ENCODE measurements at places on chromosomes 6 and 20. TPM values are rescaled to one million over a fixed set of nuclear protein-coding genes. Genes with fewer than 3 reads are reported as not detected.

LHFPL5 gene
- not detected for total RNA-seq

CHRNA4 gene
- not detected for total RNA-seq

DNA sequence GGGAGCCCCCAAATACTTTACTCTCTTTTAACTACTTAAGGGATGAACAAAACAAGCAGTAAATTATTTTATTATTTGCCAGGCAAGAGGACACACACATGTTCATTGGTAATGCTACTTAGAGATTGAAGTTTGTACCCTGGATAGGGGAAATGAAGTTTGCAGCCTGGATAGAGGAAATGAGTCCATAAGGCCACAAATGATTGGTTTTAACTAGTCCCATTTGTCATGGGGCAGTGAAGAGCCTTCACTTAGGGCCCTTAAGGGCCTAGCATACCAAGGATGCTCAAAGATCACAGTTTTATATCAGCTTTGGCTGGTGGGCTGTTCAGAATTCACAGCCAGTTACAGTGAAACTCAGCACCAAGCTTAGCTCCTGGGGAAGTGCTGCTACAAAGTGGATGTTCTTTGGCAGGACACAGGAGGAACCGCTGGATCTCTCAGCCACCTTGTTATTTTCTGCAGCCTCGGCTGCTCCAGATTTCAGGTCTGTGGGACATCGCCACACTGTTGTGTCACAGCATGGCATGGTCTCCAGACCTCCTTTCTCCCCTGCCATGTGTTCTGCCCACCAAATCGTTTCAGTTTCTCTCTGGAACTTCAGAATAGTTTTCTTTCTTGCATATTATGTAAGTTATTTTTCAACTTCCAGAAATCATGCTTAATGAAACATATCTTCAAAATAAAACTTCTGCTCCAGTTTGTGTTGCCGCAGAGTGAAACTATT lies 41.8 kb downstream of the NCOA7 start:
- no peak overlapping the region for H3K4me3 ChIP-seq
- H3K4me1 ChIP-seq: no peaks in the 10 kb centered on the region
- DNase-seq: no peak
- H3K36me3 ChIP-seq: no peaks in the 10 kb centered on the region
- H3K27ac ChIP-seq: no peak overlapping the region

DNA sequence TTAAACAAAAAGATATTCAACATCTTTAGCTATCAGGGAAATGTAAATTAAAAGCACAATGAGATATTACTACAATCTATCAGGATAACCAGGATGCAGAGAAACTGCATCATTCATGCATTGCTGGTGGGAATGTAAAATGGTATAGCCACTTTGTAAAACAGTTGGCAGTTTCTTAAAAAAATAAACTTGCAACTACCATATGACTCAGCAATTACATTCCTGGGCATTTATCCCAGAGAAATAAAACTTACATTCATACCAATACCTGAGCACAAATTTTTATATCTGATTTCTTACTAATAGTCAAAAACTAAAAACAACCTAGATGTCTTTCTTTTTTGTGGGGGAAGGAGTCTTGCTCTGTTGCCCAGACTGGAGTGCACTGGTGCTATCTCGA lies 190.3 kb upstream of the TAB2 start:
- peaks cover 6% of the 10 kb centered on the region for H3K4me1 ChIP-seq
- H3K27me3 ChIP-seq: no peaks in the 10 kb centered on the region
- no peak overlapping the region for H3K27ac ChIP-seq
- H3K36me3 ChIP-seq: no peaks in the 10 kb centered on the region
- no peak overlapping the region for H3K4me3 ChIP-seq

- no peak overlapping the region for H3K4me3 ChIP-seq
- no peak for DNase-seq
- H3K36me3 ChIP-seq: no peaks in the 10 kb centered on the region
Observed at GRCh38 chr6:37594895-37595294, 95.2 kb upstream of the CCDC167 start.

- H3K4me1 ChIP-seq: peaks cover 7% of the 10 kb centered on the region
- no peak overlapping the region for H3K27ac ChIP-seq
- H3K36me3 ChIP-seq: no peaks in the 10 kb centered on the region
Observed at GRCh38 chr6:56914798-56915658, 39.9 kb upstream of the BEND6 start.

DNA sequence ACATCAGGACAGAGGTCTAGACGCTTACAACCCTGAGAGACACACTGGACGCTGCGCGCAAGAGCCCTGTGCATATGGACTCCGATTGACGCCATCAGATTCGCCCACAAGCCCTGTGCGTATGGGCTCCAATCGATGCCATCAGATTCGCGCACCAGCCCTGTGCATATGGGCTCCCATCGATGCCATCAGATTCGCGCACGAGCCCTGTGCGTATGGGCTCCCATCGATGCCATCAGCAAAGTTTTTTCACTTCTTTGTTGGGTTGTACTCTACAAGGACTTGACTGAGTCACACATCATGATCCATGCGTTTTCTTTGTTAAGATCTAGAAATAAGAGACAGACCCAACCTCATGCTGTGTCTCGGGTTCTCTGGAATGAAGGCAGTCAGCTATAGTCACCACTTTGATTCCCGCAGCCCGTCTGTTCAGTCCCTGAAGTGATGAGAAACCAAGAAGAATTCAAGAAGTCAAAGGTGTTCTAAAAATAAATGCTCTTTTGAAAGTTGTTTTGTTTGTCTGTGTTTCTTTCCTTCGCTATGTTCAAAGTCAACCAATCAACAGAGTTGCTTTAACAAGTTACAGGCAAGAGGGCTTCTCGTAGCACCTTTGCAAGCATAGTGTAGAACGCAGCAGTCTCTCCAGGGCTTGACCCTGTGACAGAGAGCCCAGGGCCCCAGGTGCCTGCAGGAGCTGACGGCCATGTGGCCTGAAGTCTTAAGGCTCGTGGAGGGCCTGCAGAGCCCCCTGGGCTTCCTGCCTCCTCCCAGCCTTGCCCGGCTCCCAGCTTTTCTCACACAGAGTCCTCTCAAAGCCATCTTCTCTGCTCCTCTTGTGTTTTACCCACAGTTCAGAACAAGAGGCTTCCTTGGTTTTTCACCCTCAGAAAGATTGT lies 7.9 kb downstream of the RPS6KA2 start:
- no peak overlapping the region for H3K4me3 ChIP-seq
- H3K36me3 ChIP-seq: no peaks in the 10 kb centered on the region
- DNase-seq: no peak
- peaks cover 7% of the 10 kb centered on the region for H3K4me1 ChIP-seq

DNA sequence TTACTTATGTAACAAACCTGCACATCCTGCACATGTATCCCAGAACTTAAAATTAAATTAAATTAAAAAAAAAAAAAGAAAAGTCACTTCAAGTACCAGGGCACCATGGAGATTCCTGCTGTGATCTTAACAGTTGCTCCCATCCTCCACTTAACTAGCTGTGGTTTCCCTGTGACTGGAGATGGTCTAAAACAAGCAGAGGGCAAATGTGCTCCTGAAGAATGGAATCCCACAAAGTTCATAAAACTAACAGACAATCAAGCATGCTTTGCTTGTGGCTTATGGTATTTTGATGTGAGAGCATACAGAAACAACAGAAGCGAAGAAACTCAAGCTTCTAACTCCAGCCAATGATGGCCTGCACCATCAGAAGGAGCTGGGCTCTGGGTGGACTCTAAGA lies 153.6 kb upstream of the KCNK16 start:
- H3K36me3 ChIP-seq: no peaks in the 10 kb centered on the region
- no peaks in the 10 kb centered on the region for H3K4me1 ChIP-seq
- H3K4me3 ChIP-seq: no peak overlapping the region
- H3K27me3 ChIP-seq: no peaks in the 10 kb centered on the region
- no peak overlapping the region for H3K27ac ChIP-seq
- no peak for DNase-seq

All from neural progenitor cell (in vitro differentiated cells).